ENCODE measurements at places on chromosomes 2 and 18.

- no peak for DNase-seq
These were observed 1220.4 kb upstream of the ZEB2 start for GRCh38 chr2:145740302-145740701.

- no peak for DNase-seq
These were observed 179.1 kb upstream of the RPRM start for GRCh38 chr2:153657651-153658050.

DNA sequence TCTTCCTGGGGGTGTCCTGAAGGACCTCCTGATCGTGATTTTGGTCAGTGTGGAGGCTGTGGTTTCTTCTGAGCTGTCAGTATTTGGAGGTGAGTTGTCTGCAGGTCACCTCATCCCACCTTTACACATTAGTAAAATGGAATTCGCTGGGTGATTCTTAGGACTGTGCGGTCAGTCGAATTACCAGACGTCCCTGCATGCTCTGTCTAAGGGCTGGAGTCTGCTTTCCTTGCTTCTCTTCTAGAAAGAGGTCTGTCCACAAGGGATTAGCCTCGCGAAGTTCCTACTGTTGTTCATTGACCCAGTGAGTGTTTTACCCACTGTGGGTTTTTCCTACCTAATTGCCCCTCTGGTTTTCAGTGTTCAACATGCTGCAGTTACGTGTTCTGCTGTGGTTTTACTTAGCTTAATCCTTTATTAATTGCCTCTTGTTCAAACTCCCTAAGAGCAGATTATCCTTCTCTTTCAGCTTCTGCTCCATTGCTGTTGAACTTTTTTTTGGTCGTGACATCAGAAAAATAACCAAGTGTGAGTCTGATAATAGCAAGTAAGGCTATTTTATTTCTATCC lies 183.4 kb downstream of the NEDD4L start:
- no peak for DNase-seq

DNA sequence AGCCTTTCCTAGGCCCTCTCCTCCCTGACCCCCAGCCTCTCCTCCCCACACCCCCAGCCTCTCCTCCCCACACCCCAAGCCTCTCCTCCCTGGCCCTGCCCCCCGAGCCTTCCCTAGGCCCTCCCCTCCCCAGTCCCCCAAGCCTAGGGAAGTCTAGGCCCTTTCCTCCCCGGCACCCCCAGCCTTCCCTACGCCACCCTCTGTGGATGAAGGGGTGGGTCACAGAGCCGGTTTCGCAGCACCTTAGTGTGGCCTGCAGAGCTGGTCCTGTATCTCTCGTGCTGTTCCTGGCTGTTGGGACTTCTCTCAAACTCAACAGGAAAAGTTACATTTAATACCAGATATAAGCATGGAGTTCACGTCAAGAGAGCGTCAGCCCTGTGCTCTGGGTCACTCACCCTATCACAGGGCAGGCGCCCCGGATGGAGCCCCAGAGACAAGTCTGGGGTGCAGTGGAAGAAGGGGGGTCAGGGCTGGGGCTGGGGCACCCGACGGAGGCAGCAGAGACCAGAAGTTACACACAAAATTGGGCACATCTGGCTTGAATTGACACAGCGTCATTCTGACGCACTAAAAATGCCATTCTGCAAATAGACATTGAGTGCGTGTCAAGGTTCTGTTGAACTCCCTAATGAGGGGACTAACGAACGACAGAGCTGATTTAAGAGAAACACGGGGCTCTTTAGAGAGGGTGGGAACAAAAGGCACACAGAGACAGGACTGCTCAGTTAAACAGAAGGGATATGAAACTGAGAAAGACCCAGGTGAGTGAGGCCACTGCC lies 24.0 kb downstream of the KCNIP3 start:
- DNase-seq: no peak

- DNase-seq: peak; percentile 87
These were observed 26.8 kb upstream of the MC5R start for GRCh38 chr18:13797157-13797611.

GRCh38 chr2:194103941-194104659 lies 1552.9 kb upstream of the SLC39A10 start:
- no peak for DNase-seq

Data from urothelium cell line (cell line).